ENCODE measurements at places on chromosomes 7 and 10.

- no peak for DNase-seq
Observed at GRCh38 chr10:47371629-47372485, 12.2 kb downstream of the ZNF488 start.

DNA sequence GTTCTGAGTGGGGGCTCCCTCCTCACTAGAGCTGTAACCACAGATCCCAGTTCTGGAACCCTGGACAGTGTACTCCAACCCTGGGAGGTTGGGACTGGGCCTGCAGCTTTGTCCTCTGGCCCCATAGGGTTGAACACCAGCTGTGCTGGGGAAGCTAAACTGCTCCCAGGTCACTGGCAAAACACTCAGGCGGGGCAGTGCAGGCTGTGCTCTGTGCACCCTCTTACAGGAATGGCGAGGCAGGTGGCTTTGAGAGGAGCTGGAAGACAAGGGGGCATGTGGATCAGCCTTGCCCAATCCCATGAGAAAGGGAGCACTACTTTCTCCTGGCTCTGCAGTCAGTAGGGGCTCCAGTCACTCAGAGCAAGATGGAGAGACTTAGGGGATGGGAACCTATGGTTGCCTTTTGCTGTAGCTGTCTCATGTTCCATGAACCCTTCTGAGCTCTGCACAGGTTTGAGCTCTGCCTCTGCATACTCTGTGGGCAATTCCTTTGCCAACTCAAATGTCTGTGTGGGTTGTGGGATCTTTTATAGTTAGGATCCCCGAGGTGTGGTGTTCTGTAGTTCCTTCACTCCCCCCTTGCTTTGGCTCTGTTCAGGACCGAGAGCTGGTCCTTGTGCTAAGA, 90.7 kb downstream of the SLC25A40 start:
- DNase-seq: no peak

DNA sequence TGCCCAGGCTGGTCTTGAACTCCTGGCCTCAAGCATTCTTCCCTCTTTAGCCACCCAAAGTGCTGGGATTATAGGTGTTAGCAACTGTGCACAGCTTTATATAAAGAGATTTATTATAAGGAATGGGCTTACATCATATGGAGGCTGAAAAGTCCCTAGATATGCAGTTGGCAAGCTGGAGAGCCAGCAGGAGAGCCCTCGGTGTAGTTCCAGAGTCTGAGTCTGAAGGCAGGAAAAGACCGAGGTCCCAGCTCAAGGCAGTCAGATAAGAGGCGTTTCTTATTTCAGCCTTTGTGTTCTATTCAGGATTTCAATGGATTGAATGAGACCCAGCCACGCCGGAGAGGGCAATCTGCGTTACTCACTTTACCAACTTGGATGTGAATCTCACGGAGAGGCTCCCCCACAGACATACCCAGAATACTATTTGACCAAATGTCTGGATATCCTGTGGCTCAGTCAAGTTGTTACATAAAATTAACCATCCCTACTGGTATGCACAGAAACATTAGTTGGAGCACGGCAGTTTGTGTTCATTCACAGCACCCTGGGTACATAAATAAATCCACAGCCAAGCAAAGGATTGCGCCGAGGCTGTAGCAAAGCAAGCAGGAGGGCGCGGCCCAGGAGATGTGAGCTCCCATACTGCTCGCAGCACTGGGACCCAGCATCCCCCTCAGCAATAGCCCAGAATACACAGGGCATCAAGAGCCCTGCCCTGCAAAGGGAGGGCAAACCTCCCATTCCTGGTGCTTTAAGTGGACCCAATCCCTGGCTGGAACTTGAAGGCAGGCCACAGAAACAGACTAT, 158.4 kb upstream of the ZNF32 start:
- no peak for DNase-seq

DNA sequence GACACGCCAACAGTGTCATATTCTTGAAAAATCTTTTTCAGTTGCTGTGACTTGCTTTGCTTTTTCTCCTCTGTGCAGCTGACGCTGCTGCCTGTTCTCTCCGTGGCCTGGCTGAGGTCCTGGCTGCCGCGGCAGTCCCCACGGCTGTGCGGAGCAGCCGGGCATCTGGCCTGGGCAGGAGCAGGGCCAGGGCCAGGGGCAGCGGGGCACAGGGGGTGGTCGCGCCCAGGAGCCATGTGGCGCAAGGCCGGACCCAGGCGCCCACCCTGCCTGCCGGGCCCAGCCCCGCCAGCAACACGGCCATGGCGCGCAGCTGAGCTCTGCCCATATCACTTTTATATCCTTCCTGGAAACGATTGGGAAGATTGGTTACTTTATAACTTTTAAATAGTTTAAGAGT, 109.4 kb upstream of the ACBD5 start:
- DNase-seq: no peak

GRCh38 chr7:11203683-11204082, 230.0 kb downstream of the PHF14 start:
- no peak for DNase-seq

GRCh38 chr7:115734641-115735040, 295.9 kb downstream of the TFEC start:
- DNase-seq: no peak

GRCh38 chr10:43037440-43037839, 39.4 kb upstream of the RET start:
- DNase-seq: no peak

GRCh38 chr10:5159126-5159525, 25.8 kb downstream of the AKR1C8 start:
- DNase-seq: no peak

DNA sequence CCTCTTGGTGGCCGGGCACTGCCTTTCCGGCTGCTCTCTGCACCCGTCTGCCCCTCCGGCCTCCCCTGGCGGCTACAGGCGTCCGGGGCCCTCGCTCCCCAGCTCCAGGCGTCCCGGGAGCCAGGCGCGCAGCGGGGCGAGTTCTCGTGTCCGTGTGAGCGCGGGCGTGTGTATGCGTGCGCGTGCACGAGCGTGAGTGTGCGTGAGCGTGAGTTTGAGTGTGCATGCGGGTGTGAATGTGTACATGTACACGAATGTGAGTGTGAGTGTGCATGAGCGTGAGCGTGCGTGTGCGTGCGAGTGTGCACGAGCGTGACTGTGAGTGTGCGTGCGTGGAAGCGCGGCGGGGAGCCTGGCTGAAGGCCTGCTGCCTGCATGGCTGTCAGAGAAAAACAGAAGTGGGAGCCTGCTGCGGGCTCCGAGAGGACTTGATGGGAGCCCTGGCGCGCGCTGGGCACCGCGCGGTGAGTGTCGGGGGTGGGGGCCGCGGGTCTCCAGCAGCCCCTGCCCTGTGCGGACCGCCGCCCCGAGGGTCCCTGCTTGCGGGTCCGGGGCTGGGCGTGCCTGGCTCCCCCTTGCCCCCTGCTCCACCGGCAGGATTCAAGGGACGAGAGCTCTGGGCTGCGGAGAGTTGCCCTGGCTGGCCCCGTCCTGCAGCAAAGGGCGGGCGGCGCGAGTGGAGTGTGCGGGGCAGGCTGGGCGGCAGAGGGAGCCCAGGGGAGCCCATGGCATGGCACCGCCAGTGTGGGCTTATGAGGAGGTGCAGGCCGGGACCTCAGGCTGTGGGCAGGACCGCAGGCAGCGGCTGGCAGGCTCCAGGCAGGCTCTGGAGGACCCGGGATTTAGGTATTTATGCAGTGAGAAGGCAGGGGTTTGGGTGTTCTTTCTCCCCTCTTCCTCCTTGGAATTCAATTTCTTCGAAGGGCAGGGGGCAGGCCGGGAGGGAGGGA, 75.8 kb upstream of the EN2 start:
- DNase-seq: no peak

DNA sequence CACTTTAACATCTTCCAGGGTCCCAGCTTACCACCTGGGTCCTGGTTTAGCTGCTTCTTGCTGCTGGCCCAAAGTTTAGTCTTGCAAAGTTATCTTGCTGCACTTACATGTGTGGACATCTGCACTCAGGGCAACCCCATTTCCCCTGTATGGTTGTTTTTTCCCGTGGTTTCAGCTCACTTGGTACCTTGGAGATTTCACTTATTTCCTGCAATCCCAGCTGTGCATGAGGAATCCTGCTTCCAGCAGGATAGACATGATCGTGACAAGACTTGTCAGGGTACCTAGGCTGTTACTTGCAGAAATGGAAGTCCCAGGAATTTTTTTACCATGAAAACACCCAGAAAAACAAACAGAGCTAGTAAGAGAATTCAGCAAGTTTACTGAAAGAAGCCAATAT, 95.9 kb upstream of the LEP start:
- no peak for DNase-seq

DNA sequence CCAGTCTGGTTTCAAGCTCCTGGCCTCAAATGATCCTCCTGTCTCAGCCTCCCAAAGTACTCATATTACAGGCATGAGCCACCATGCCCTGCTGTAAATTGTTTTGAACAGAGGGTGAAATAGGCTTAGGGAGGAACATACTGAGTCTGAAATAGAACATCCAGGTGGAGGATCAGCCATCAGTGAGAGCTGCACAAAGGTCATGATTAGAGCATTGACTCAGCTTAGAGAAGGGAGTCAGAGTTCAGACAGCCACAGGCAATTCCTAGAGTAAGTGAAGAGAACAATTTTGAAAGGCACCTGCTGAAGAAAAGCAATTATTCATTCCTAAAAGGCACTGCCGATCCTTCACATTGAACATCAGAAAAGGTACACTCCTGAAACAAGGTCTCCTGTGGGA, 15.9 kb upstream of the NEBL start:
- no peak for DNase-seq

- DNase-seq: no peak
Observed at GRCh38 chr7:1131471-1132265, 28.3 kb downstream of the ZFAND2A start.

GRCh38 chr7:127968547-127968946, 62.7 kb downstream of the LRRC4 start:
- no peak for DNase-seq

DNA sequence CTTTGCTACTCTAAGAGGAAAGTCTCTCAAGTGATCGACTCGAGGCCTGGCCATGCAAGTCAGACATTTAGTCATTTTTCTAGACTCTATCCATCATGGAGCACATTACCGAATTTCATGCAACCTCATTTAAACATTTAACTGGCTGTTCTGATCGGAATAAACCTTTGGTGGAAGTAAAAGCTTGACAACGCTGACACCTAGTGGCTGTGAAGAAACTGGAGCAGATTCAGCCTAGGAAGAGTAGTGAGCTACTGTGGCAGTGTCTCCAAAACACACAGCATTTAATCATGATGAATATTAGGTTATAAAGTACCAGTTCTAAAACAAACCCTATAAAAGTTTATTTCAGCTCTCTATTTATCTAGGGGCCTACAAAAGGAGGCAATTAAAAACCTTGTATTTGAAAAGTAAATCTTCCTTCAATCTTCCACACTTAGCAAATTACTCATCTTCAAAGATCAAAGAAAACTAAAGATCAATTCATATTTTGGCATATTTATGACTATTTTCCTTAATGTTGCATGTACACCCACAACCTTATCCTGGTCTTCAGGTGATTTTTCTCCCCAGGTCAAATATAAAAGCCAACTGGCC, 175.0 kb downstream of the CTNNA3 start:
- DNase-seq: peak; percentile 33

GRCh38 chr7:45578467-45578866, 4.3 kb downstream of the ADCY1 start:
- DNase-seq: no peak

GRCh38 chr10:78981257-78981969, 87.4 kb upstream of the ZMIZ1 start:
- no peak for DNase-seq

DNA sequence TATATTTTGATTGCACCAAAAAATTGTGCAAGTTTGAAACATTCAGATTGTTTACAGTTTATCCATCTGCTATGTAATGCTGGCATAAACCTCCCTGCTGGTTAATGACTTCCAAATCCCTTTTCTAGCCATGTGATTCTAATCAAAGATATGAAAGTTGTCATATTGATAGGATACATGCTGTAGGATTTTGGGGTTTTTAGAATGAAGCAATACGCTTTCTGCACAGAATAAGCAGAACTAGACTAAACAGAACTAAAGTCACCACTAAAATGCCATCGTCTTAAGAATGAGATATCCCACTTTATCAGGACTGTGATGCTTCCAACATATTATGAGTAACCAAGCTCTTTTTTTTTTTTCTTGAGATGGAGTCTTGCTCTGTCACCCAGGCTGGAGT, 856 bp downstream of the SSMEM1 start:
- no peak for DNase-seq

DNA sequence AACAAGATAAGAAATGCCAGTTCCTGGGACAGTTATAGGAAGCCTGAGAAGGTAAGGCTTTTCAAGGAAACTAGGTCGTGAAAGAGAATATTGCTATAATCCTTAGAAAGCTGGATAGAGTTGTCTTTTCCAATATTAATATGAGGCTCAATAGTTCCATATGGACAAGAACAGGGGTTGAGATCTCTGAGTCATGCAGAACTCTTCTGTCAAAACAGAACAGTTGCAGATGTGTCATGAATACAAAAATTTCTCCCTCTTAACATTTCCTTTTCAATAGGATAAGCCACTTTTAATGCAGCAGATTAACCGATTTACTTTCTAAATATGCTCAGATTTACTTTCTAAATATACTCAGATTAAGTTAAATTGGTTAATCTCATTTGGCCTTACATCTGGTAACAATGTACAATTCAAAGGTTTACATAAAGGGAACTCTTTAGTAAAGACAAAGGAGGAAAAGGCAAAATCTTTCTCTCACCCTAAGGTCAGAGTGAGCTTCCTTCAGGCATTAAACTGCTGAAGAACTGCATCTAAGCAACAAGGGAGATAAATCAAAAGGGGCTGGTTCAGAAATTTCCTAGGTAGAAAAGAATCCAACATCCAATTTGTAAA, 104.7 kb upstream of the PCDH15 start:
- DNase-seq: no peak

GRCh38 chr7:96701258-96701657, 8.4 kb downstream of the SEM1 start:
- no peak for DNase-seq

- DNase-seq: no peak
Observed at GRCh38 chr7:83835424-83835823, 186.5 kb upstream of the SEMA3E start.

DNA sequence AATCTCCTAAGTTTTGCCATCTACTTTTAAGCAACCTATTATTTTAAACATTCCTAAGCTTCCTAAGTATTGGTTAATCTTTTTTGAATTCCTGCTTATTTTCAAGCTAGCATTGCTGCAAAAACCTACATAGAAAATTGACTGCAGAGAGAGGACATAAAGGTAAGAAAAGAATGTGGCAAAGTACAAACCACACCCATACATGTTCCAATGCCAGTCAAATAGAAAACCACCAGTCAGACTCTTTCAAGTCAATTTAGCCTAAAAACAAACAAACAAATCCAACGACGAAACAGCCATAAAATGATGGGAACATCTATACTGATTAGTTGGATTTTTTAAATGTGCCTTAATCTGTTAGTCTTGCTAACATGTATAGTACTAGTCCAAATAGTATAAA, 804.8 kb downstream of the GRM8 start:
- DNase-seq: no peak

DNA sequence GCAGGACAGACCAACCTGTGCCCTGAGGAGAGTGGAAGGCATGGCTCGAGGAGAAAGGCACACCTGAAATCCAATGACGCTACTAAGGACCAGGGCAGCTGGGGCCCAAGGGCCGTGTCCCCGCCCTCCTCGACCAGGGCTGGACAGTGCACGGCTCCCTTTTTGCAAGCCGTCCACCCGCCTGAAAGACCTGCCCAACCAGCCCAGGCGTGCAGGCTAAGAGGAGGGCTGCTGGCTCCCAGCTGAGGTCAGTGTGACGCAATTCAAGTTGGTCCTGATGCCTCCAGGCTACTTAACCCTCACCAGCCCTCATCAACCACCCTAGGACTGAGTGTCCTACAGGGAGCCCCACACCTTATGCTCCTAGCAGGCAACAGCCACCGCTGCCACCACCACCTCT, 69.3 kb downstream of the DLG5 start:
- DNase-seq: no peak

GRCh38 chr7:24718977-24719491, 38.2 kb downstream of the GSDME start:
- DNase-seq: no peak

Data from Panc1 (cell line).